ENCODE measurements at places on chromosomes 11 and 22. TPM values are rescaled to one million over a fixed set of nuclear protein-coding genes. Genes with fewer than 3 reads are reported as not detected.

Gene OR51I1
- not detected for total RNA-seq

Gene FGF19
- not detected for total RNA-seq

Gene SLC29A2
- 2.6 TPM for total RNA-seq

Gene TRIM22
- 85.9 TPM for total RNA-seq

Gene CD3D
- total RNA-seq, result not detected

Gene IFITM10
- 159 TPM for total RNA-seq

Gene SLC15A3
- 0.54 TPM for total RNA-seq

Gene CRYBA4
- total RNA-seq, result not detected

Gene OR51B5
- 0.20 TPM for total RNA-seq

Gene SCGB1C1
- not detected for total RNA-seq

Gene DDI1
- total RNA-seq, result not detected

Gene C11orf87
- total RNA-seq, result 0.05 TPM

Gene RHBDD3
- total RNA-seq, result 37.6 TPM

Gene CLMP
- 4.8 TPM for total RNA-seq

Gene SIK2
- total RNA-seq, result 16.2 TPM

Measured in chondrocyte (in vitro differentiated cells).